NCI-H526 treated with DMSO at 0.1 percent for 48 hours (cell line): ENCODE measurements at places on chromosomes 7 and 10.

DNA sequence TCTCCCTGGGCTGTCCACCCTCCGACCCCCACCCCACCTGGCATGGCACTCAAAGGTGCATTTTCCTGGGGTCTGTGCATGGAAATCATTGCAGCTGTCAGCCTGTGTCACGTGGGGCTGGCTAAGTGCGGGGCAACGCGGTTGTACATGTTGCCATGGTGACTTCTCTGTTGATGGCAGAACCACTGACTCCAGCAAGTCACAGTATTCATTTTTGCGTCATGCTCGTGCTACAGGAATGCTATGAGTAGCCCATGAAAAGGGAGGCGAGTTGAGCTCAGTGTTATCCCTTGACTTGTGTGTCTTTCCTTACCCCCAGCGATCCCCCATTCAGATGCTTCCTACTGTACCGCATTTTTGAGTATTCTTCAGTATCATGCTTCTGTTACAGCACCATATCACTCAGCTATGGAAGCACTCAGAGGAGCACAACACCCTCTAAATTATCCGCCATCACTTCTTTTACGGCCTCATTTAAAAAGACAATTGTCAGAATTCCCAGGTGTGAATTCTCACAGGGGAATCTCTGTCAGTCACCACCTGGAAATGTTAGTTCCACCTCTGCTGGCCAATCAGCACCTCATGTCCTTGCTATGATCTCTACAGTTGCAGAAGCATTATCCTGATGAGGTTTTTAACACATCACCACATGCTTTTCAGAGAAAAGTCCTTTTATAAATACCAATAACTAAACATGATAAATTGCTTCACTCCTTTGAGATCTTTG is 194.4 kb upstream of the C7orf33 start:
- no peak for DNase-seq

GRCh38 chr10:114094795-114095194 is 51.1 kb downstream of the ADRB1 start:
- DNase-seq = no peak

GRCh38 chr10:1272079-1272776 is 216.0 kb downstream of the WDR37 start:
- no peak for DNase-seq

DNA sequence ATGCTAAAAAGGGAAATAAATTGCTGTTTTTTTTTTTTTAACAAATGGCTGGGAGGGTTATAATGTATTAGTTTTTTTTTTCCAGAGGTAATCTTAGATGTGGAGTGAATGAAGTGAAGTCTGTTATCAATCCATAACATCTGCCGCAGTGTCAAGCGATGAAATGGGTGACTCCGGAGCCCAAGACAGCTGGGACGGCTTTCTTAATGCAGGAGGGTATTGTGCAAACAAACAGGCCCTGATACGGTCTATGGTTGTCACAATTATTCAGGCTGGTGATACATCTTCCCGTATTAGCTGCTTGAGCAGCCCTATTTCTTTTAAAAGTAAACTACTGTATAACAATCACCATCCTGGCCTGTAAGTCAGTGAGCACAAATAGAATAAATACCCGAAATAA is 1231.2 kb downstream of the GATA3 start:
- DNase-seq = no peak
